ENCODE measurements at places on chromosomes 2 and 18.

GRCh38 chr2:197201874-197202273 is 108.7 kb downstream of the ANKRD44 start:
- DNase-seq: no peak

DNA sequence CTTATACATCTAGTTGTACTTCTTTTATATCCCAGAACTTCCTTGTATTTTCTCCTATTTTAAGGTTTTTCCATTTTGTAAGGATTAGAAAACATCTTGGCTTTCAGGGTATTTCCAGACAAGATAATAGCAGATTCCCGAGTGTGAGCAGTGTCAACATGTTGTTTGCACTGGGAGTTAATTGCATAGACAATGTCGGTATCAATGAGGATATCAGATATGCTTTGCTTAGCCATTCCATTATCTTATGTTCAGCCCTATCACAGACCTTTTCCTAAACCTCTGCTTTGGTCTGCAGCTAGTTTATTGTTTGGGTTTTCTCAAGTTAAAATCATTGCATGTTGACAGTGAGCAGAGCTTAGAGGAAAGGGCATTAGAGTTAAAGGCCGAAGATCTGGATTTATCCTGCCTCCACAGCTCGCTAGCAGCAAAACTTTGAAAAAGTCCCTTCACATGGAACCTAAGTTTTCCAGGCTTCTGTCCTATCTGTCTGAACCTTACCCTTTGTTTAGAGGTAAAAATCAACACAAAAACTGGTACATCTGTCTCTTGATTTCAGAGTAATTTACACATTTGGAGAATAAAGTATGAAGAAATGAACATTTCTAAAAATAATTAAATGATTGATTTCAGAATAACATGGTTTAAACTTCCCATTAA is 355.4 kb downstream of the KIAA1328 start:
- DNase-seq: no peak

DNA sequence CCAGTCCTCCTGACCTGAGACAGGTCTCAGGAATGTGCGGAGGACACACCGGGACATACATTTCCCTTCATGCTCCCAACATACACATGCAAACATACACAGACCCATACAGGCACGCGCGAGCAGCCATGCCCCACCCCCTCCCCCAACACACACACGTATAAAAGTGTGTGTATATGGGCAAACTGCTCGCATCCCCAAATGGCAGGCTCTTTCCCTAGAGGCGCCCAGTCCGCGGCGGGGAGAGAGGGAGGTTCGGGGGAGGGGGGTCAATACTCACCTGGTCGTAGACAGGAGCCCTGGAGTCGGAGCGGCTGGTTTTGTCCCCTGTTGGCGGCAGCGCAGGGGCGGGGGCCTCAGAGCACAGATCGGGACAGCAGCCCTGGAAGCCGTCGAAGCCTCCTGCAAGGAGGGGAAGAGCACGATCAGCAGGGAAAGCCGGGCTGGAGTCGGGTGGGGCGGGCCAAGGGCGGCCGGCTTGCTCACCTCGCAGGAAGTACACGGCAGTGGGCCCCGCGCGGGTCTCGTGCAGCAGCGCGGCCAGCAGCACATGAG is 682 bp downstream of the DUSP2 start:
- no peak for DNase-seq

DNA sequence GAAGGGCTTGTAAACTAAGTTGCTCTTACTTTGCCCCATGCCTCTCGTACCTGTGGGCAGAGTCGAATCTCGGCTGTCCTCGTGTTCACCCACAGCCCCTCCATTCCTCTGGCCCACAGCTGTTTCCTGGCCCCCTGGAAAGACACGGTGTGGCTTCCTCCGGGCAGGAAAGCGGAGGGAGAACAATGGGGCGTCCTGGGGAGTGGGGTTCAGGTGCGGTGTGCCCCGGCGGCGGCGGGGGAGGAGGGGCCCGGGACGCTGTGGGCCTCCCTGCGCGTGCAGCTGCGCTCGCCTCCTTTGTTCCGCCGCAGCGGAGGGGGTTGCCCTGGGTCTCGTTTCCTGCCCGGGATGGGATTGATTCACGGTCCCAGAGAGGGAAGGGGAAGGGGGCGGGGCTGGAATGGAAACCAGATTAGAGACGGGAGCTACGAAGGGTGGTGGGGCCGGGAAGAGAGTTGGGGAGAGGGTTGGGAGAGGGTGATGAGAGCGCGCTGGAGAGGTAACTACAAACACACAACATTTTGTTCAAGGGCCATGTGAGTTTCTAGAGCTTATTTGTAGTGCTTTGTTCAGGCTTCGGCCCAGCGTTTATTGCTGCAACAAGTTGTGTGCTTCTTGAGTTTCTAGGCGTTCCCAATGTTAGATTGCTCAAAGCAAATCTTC is 796 bp downstream of the MYO1B start:
- peak; percentile 54 for DNase-seq
